ENCODE measurements at places on chromosomes 6 and 20.

GRCh38 chr20:3128275-3128984 is 31.2 kb downstream of the FASTKD5 start:
- no peak for DNase-seq

GRCh38 chr6:134046054-134046453 is 6.4 kb downstream of the SLC2A12 start:
- no peak for DNase-seq

- DNase-seq: no peak
Observed at GRCh38 chr6:24581084-24581669, 64.8 kb downstream of the KIAA0319 start.

GRCh38 chr6:128538763-128539162 is 18.4 kb upstream of the PTPRK start:
- DNase-seq: no peak

GRCh38 chr6:14728396-14729024 is 517.4 kb upstream of the JARID2 start:
- no peak for DNase-seq

DNA sequence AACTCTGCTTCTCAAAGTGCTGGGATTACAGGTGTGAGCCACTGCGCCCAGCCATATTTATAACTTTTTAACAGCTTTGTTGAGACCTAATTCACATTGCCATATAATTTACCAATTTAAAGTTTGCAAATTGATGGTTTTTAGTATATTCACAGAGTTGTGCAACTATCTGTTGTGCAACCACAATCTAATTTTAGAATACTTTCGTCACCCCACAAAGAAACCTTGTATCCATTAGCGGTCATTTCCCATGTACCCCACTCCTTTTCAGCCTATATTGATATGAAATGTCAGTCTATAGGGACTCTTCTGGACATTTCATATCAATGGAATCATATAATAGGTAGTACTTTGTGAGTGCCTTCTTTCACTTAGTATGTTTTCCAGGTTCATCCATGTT is 55.8 kb downstream of the FOXO3 start:
- DNase-seq: no peak

DNA sequence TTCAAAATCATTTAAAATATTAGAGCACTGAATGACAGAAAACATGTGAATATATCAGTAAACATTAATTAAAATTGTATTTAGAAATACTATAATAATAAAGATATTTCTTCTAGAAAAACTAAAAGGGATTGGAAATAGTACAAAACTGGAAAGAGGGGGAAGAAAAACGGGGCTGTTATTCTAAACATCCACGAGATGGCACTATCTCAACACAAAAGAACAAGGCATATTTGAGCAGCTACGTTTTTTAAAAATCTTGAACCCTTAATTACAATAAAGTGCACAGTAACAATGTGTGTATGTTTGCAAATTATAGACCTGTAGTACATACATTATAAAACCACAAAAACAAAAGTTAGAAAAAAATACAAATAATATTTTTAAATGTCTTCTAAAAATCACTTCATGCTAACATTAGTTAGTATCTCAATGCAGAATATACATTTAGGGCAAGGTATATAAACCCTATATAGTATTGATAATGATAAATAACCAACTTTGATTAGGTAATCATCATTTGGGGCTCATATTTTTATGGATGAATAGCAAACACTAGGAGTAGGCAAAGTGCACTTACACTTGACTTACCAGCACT is 42.5 kb upstream of the PNISR start:
- no peak for DNase-seq

DNA sequence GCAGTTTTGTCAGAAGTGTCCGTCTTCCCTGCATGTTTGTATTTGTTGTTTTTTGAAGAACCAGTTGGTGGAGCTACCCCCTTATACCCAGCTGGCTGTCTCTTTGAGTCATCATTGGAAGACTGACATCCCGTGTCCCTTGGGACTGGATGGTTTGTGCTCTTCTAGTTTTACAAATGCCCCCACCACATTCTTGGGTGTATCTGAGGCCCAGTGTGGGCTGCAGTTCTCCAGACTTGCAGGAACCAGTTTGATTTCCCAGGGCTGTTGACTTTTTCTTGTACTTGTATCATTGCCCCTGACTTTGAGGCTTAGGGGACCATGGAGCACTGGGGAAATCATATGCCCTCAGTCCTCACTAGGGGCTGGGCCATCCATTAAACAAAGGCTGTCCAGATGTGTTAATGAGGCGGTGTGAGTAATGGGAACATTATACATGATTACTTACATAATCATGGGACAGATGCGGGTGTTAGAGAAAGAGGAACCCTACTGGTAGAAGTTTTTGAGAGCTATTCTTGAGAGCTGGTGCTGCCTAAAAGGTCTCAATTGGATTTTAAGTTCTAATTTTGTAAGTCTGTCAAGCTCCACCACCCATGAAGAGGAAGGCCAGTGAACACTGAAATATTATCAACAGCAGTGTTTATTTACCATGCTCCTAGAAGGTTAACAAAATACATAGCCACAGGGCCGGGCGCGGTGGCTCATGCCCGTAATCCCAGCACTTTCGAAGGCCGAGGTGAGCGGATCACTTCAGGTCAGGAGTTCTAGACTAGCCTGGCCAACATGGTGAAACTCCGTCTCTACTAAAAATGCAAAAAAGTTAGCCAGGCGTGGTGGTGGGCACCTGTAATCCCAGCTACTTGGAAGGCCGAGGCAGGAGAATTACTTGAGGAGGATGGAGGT is 8.5 kb downstream of the JARID2 start:
- no peak for DNase-seq

GRCh38 chr6:169800116-169800667 is 48.8 kb downstream of the ERMARD start:
- no peak for DNase-seq

GRCh38 chr6:63660757-63661156 is 25.2 kb downstream of the PHF3 start:
- DNase-seq: no peak

- no peak for DNase-seq
Observed at GRCh38 chr6:122869437-122870024, 80.5 kb downstream of the SMPDL3A start.

GRCh38 chr6:158954753-158955152 is 45.2 kb downstream of the RSPH3 start:
- no peak for DNase-seq

GRCh38 chr6:56663344-56663743 is 20.7 kb upstream of the DST start:
- DNase-seq: no peak

GRCh38 chr6:156474507-156475120 is 302.6 kb upstream of the ARID1B start:
- DNase-seq: no peak

DNA sequence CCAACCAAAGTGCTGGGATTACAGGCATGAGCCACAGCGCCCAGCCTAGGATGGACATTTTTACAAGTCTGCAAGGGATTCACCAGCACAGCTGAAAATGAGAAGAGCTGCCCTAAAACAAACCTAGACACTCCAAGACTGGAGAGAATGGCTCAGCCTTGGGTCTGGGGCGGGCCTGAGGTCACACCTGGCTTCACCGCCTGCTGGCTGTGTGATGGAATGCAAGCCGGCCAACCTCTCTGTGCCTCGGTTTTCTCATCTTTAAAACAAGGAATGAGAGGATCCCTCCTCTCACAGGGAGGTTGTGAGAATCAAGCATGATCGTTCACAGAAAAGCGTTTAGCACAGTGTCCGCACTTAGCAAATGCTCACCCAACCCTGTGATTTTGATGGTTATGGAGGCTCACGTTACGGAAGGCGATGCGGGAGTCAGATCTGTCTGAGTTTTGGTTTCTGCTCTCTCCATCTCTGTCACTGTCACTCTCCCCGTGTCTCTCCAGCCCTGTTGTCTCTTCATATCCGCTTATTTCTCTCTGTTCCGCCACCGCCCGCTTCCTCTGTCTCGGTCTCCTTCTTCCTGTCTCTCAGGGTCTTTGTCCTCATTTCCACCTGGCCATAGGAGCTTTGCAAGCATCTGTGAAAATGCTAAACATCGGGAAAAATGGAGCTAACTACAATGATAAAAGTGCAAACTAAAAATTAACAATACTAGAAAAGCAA is 47.6 kb downstream of the CEBPB start:
- no peak for DNase-seq

GRCh38 chr20:56005389-56005715 is at the start of gene CBLN4:
Gene CBLN4 (minus strand): TSS chr20:56005519. CDS start chr20:56004171, 1,348 bp downstream.
- no peak for DNase-seq

GRCh38 chr6:44614396-44614795 is 226.9 kb downstream of the CDC5L start:
- no peak for DNase-seq

GRCh38 chr6:156437121-156437879 is 339.9 kb upstream of the ARID1B start:
- no peak for DNase-seq

DNA sequence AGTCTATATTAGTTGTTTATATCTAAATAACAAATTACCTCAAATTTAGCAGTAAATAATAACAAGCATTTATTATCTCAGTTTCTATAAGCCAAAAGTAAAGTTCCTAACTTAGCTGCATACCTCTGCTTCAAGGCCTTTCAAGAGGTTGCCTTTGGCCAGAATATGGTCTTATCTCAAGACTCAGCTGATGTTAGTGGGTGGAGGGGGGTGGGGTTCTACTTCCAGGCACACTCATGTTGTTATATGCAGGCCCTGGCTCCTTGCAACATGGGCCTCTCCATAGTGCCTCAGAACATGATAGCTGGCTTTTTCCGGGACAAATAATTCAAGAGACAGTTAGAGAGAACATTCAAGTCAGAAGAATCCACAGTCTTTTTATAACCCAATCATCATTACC is 266.0 kb downstream of the ADGRB3 start:
- no peak for DNase-seq

DNA sequence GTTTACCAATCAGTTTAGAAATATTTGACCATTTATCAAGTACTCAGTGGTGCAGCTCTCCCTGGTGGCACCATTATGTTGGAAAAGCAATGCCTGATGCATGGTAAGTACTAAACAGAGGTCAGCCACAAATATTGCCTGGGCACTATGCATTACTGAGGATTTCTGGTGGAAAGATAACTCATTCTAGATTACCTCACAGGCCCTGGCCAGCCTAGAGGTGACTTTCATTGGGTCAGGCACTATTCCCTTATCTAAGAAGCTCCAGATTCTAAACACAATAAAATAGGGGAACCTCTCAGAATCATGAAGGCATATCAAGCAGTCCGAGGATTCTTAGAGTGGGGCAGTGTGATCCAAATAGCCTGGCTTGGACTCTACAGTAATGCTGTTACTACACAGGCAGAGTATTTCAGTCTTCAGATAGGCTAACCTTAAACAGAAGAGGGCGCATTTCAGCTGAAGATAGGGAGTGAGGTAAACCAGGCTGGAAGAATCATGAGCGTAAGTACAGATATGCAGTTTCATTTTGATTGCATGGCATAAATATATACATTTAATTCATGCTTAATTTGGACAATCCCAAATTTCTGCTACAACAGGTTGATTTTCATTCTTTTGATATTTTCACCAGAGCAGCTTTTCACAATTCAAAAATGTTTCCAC is 12.1 kb downstream of the LGSN start:
- no peak for DNase-seq

DNA sequence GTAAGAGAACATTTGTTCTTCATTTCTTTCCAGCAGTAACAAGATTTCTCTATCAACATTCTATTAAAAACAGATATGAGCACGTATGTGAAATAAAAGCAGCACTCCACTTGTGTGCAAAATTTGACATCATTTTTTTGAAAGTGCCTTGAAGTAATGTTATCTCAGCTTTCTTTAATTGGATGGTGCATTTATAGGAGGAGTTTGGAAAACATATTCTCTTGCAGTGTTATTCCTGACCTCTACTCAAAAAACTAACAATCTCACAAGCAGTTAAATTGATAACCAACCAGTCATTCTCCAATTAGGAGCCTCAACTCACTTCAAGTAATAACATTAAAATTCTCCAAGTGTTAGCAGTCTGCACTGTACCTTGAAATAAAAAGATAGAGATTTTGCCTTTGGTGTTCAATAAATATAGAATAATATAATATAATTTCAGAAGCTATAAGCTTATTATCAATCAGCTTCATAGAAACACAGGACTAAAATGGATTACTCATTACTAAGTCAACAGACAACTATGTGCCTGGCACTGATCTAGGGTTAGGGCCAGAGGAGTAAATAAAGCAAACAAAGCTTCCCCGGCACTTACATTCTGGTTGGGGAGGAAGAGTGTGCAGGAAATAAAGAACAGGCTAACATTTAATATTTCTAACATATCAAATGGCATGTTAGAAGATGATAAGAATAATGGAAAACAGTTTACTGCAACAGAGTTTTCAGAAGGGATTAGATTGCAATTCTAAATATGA is 149.0 kb upstream of the SGK1 start:
- no peak for DNase-seq

- DNase-seq: no peak
Observed at GRCh38 chr6:147109707-147110106, 94.5 kb upstream of the STXBP5 start.

GRCh38 chr6:23091795-23092194 is 522.4 kb downstream of the HDGFL1 start:
- DNase-seq: no peak

GRCh38 chr6:167993169-167993568 is 4.3 kb upstream of the KIF25 start:
- no peak for DNase-seq

DNA sequence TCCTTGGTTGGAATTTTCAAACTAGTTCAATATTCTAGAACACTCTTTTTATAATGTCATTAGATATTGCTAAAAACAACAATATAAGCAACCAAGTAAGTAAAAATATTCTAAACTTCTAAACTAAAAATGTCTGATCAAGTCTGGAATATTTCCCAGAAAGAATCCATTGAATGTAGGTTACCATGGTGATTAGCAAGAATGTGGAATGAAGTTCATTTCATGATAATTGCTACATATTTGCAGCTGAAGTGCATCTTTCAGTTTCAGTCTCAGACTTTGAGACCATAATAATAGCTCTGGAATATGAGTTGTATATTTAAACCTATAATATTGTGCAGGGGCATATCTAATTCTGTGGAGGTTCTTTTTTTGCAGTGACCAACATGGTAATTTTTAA is 61.0 kb upstream of the NKAIN2 start:
- DNase-seq: no peak

DNA sequence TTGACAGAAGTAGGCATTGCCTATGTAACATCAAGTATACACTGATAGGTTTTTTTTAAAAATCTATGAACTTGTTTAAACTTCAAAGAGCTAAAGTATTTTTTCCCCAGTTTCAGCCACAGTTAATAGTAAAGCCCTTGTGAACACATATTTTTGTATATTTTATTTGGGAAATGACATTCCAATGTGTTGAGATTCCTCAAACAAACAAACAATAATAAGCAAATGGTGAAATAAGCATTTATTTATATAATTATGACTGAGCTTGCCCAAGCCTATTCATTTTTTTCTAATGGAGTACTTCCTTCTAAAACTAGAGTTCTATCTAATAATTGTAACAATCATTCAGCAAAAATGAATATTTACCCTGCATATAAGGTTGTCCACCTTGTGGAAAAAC is 12.5 kb downstream of the SYCP2 start:
- no peak for DNase-seq

GRCh38 chr20:19210391-19211155 is 1.9 kb upstream of the SLC24A3 start:
- no peak for DNase-seq

GRCh38 chr6:166862978-166863530 is 93.3 kb downstream of the RNASET2 start:
- DNase-seq: no peak

Data from esophagus squamous epithelium (tissue), 5 donors.